Dermis microvascular lymphatic vessel endothelial cell (primary cell): ENCODE measurements at places on chromosomes 5 and 9. TPM values are rescaled to one million over a fixed set of nuclear protein-coding genes. Genes with fewer than 3 reads are reported as not detected.

EIF4E1B gene
- total RNA-seq: under 0.01 TPM in 1 of 2 replicates, not detected in the other

CDKN2A gene
- 4.2 and 6.3 TPM in 2 replicates for total RNA-seq

LCN12 gene
- not detected in 2 replicates for total RNA-seq

ATP10B gene
- total RNA-seq: under 0.01 and 0.13 TPM in 2 replicates

GM2A gene
- 9.2 and 14.7 TPM in 2 replicates for total RNA-seq

INSL4 gene
- not detected in 2 replicates for total RNA-seq
